Activated naive CD4-positive, alpha-beta T cell treated with anti-CD3 and anti-CD28 coated beads, Interleukin-2, amount 10 ng/mL, durations not matched to agents 5 hours and 36 hours (primary cell): ENCODE measurements at places on chromosomes 5 and 9. TPM values are rescaled to one million over a fixed set of nuclear protein-coding genes. Genes with fewer than 3 reads are reported as not detected.

FAM221B gene
- not detected for total RNA-seq

HTR1A gene
- not detected for total RNA-seq

CARD6 gene
- 4.3 TPM for total RNA-seq

DMRTA1 gene
- total RNA-seq: not detected

SMIM33 gene
- total RNA-seq: 2.3 TPM

GPR150 gene
- 1.6 TPM for total RNA-seq

BAAT gene
- total RNA-seq: not detected

CCNJL gene
- not detected for total RNA-seq

GARIN3 gene
- total RNA-seq: not detected

PPIC gene
- total RNA-seq: not detected

IRGM gene
- total RNA-seq: 2.2 TPM

PCDHB13 gene
- not detected for total RNA-seq

BRINP1 gene
- total RNA-seq: not detected

SAXO1 gene
- not detected for total RNA-seq

OLFML2A gene
- total RNA-seq: not detected

HCN1 gene
- not detected for total RNA-seq

C5orf63 gene
- 9.4 TPM for total RNA-seq

COL23A1 gene
- 0.18 TPM for total RNA-seq

FOXI1 gene
- not detected for total RNA-seq

LCN1 gene
- not detected for total RNA-seq

MARCHF3 gene
- total RNA-seq: 2.6 TPM

SLC6A3 gene
- total RNA-seq: not detected

PCDHA4 gene
- not detected for total RNA-seq

SOWAHA gene
- not detected for total RNA-seq

IGIP gene
- 6.0 TPM for total RNA-seq

CNTFR gene
- not detected for total RNA-seq

PCDHB1 gene
- not detected for total RNA-seq

ENG gene
- total RNA-seq: 18.3 TPM

MYMK gene
- total RNA-seq: not detected

C5orf58 gene
- not detected for total RNA-seq

FRRS1L gene
- total RNA-seq: not detected

SLC25A2 gene
- total RNA-seq: 1.1 TPM

TRMO gene
- 29.2 TPM for total RNA-seq

STPG3 gene
- not detected for total RNA-seq
